Erythroblast (primary cell): ENCODE measurements at places on chromosomes 7 and 10.

- no peak for DNase-seq
These were observed 506.6 kb upstream of the POT1 start for GRCh38 chr7:125436220-125436619.

GRCh38 chr10:126496771-126497545 is 108.7 kb upstream of the ADAM12 start:
- DNase-seq = no peak

DNA sequence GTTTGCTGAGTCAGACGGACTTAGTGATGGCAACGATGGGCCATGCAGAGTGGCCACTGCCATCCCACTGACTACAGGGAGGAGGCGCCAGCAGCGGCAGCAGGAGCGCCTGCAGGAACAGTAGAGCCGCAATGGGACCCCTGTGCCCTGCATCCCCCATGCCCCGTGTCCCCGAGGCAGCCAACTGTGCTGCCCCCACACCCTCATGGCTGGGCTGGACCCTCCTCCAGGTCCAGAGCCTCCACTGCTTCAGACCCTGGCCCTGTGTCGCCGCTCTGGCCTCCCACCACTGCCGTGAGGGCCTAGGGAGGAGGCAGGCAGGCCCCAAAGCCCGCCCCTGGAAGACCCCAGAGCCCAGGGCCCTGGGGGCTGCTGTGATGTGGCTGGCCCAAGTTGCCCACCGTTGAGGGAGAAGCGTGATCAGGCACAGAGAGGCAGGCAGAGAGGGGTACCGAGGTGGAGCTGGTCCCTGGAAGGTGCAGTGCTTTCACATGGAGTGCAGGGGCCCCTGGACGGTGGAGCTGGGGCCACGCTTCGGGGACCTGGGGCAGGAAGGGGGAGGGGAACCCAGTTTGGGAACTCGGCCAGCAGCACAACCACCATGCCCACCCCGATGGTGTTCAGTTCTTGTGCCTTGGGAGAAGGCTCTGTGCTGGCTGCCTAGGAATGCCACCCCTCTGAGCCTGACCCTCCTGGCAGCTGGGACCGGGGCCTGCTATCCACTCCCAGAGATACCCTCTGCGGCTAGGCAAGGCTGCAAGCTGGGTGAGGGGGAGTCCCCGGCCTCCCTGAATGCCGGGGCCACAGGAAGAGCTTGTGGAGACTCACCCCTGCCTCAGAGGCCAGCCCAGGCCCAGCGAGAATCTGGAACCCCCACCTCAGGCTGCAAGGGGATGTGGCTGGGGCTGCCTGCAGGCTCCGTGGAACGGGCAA is 32.6 kb downstream of the DKK1 start:
- no peak for DNase-seq

DNA sequence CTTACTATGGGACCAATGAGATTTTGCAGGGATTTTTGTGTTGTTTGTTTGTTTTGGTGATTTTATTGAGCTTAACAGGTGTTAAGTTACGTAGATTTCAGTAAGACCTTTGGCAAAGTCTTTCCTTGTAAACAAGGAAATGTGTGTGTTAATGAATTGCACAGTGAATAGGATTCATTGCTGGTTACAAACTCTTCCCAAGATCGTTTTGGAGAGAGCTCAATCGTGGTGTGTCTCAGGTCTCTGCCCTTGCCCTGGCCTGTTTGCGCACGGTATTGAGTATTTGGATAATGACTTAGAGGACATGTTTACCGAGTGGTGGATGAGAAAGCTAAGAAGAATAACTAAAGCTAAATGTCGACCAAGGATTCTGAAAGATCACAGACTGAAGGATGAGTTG is 41.9 kb downstream of the PRPF18 start:
- no peak for DNase-seq

- no peak for DNase-seq
These were observed 104.1 kb downstream of the ZNF467 start for GRCh38 chr7:149669121-149669818.
